ENCODE measurements at places on chromosomes 5 and 9.

DNA sequence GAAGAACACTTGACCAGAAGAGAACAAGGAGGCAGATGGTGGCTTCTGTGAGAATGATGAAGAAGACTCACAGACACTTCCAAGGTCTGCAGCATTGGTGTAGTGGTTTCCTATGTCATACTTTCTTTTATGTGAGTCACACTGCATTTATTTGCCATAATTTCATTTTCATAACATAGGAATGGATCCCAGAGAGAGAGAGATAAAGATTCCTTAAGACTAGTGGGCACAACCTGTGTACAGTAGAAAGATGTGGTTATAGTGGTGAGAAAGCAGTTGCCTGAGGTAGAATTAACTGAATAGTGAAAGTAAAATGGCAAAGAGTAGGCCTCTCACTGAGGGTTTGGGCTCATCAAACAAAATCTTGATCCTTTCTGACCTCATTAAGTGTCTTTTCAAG is 7.6 kb upstream of the CCDC152 start:
- DNase-seq: no peak

DNA sequence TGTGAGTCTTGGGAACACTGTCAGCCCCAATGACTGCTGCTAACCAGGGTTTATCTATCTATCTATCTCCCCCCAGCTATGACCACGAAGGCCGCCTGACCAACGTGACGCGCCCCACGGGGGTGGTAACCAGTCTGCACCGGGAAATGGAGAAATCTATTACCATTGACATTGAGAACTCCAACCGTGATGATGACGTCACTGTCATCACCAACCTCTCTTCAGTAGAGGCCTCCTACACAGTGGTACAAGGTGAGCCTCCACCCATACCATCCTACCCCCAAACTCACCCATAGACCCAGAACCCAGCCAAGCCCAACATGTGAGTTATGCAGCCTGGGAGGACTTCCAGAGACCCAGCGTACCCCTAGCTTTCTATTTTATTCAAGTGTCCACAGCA is 65.4 kb upstream of the WWC1 start:
- no peak for DNase-seq

- DNase-seq: no peak
Measured at GRCh38 chr5:150653762-150654556, 7.1 kb upstream of the MYOZ3 start.

DNA sequence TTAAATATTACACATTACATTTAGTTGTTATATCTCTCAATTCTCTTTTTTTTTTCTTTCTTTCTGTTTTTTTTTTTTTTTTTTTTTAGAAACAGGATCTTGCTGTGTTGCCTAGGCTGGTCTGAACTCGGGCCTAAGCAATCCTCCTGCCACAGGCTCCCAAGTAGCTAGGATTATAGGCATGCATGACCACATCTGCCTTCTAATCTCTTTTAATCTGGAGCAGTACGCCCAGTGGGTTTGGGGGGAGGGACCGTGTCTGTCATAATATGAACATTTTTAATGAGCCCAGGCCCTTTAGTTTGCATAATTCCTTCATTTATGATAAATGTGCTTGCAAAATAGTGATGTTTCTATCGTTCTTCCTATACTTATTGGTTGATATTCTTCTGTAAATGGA is 10.3 kb downstream of the RHOBTB3 start:
- no peak for DNase-seq

DNA sequence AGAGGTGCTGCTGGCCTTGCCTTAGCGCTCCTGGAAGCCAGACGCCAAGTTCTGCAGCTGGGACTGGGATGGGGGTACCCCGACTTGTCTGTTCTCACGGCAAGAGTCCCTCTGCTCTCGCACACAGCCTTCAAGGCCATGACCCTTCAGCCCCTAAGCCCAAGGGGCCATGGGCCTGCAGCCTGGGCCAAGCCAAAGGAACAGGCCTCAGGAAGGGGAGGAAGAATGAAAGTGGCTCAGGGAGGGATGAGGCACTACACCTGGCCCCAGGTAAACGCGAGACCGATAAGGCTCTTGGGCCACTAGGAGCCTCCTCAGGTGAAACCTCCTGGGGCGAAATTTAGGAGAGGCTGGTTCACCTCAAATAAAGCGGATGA is 3.9 kb downstream of the EBF1 start:
- DNase-seq: no peak

DNA sequence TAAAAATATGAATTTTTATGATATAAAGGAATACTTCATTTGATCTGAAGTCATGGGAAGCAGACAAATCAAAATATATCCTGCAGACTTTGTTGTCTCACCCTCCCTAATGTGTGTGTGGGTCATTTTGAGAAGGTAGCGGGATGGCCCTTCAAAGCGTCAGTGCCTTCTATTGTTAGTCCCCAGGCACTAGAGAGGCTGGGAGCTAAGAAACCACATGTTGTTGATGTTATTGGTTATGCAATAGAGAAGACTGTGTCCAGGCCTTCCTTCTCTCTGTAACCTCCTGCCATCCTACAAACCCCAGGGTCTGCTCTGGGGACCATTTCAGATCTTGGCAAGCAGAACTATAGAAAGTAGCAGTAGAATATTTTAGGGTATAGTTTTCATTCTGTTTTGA is 94.7 kb downstream of the NLN start:
- DNase-seq: no peak

DNA sequence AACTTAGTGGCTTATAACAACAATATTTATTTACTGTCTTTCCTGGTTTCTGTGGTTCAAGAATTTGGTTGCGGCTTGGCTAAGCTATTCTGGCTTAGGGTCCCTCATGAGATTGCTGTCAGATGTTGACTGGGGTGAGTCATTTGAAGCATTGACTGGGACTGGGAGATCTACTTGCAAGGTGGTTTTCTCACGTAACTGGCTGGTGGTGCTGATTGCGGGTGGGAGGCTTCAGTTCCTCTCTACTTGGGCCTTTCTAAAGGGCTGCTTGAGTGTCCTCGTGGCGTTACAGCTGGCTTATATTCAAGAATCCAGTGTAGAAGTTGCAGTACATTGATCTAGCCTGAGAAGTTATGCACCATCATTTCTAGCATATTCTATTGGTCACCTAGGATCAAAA is 218.5 kb upstream of the ELAVL2 start:
- DNase-seq: no peak

- no peak for DNase-seq
Measured at GRCh38 chr5:172849606-172850453, 15.8 kb downstream of the ERGIC1 start.

DNA sequence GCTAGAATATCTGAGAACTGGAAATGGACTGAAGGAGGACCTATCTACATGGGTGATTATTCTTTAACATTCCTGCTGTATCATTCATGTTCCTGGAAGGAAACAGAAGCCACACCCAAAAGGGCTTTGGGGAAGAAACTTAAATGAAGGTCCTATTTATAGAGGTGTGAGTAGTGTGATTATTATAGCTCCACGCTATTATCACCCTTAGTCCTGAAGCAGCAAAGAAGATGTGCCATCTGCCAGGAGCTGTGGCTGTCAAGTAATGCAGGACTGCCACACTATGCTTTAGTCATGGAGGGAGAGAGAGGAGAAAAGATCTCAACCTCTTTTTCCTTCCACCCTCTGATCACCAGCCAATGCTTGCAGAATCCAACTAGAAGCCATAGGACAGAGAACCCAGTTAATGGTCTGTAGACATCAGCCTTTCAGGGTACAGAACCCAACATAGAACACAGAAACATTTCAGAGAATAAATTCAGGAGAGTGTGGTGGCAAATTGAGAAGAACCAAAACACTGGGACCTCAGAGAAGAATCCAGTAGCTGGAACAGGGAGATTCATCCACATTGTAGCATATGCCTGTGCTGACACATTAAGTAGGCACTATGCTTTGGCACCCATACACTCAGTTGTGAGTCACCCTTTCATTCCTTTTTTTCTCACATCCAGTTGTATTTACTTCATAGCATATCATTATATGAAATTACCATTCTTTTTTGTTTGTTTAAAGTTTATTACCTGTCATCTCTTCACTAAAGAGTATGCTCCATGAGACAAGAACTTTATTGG is 21.0 kb upstream of the RNF180 start:
- DNase-seq: no peak

- DNase-seq: no peak
Measured at GRCh38 chr9:129354498-129354897, 176.4 kb upstream of the IER5L start.

GRCh38 chr9:37026113-37026930 is 7.7 kb downstream of the PAX5 start:
- DNase-seq: no peak

DNA sequence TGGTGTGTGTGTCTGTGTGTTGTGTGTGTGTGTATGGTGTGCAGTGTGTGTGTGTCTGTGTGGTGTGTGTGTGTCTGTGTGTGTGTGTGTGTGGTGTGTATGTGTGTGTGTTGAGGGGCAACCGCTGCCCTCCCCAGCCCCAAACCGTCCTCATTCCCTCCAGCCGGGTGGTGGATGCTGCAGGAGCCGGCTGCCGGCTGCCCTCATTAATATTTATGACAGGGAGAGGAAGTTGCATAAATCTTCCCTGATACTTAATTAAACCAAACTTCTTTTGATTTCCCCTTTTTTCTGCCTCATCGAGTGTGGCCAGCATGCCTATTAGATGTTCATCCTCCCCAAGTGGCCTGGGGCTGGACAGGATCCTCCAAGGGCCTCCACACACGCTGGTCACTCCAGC is 121.4 kb upstream of the MVB12B start:
- no peak for DNase-seq

GRCh38 chr5:173689171-173689736 is 72.8 kb upstream of the BOD1 start:
- no peak for DNase-seq

GRCh38 chr5:129963359-129963758 is 59.1 kb downstream of the CHSY3 start:
- DNase-seq: no peak

GRCh38 chr5:64744914-64745313 is 23.6 kb downstream of the SREK1IP1 start:
- DNase-seq: no peak

GRCh38 chr5:135631391-135631790 is 52.6 kb upstream of the CXCL14 start:
- DNase-seq: no peak

- DNase-seq: no peak
Measured at GRCh38 chr9:32741706-32742105, 41.6 kb upstream of the TMEM215 start.

DNA sequence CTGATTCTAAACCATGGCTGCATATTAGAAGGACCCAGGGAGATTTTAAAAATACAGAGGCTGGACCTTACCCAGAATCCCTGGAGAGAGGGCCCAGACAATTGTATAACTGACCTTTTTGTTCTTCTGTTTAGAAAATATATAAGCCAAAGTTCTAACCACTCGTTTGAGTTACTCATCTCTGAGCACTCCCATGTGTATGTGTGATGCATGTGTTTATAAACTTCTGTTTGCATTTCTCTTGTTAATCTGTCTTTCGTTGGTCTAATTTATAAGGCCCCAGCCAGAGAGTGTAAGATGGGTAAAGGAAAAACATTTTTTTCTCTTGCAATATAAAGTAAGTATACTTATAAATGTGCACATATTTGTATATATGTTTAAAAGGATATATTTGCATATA is 443.9 kb downstream of the ZNF608 start:
- no peak for DNase-seq

- DNase-seq: no peak
Measured at GRCh38 chr5:369151-369868, 47.8 kb downstream of the AHRR start.

- DNase-seq: no peak
Measured at GRCh38 chr5:125725691-125726090, 697.5 kb upstream of the GRAMD2B start.
